ENCODE measurements at places on chromosomes 1 and 21.

GRCh38 chr1:117147856-117148588 is 26.5 kb upstream of the TRIM45 start:
- no peak for DNase-seq

DNA sequence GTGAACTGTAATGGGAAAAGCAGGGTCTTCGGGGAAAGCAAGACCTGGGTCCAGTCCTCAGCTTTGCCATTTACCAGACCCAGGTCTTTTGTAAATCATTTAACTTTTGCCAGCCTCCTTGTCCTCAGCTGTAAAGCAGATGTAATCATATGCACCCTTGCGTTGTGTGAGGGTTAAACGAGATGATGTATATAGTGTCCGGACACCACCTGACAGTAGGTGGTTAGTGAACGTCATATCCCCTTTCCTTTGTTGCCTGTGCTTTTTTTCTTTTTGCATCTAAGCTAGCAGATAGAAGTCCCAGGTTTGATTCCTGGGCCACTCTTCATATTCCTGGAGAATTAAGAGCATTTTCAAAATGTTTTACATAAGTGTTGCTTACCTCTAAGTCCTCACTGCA is 28.5 kb downstream of the IL12RB2 start:
- DNase-seq, result no peak

DNA sequence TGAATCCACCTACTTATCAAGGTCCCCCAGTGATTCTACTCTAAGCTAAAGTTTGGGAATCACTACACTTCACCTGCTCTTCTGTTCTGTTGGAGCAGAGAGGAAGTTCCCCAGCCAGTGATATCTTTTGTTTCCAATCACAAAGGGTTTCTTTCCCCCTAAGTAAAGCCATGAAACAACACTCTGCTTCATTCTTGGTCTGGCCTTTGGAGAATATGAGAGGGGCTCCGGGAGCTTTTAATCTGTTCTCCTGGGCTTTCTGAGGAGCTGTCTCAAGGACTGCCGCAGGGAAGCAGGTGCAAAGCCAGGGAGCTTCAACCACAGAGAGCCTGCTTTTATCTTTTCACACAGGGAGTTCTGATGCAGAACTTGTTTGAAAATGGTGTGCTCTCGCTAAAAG is 10.1 kb upstream of the SLAMF9 start:
- no peak for DNase-seq

- DNase-seq, result no peak
Observed at GRCh38 chr1:93732514-93732913, 50.9 kb upstream of the BCAR3 start.

GRCh38 chr1:209707308-209707707 is 2.7 kb downstream of the HSD11B1 start:
- DNase-seq, result no peak

GRCh38 chr1:212760126-212760823 is 31.3 kb downstream of the NSL1 start:
- peak; percentile 20 for DNase-seq

DNA sequence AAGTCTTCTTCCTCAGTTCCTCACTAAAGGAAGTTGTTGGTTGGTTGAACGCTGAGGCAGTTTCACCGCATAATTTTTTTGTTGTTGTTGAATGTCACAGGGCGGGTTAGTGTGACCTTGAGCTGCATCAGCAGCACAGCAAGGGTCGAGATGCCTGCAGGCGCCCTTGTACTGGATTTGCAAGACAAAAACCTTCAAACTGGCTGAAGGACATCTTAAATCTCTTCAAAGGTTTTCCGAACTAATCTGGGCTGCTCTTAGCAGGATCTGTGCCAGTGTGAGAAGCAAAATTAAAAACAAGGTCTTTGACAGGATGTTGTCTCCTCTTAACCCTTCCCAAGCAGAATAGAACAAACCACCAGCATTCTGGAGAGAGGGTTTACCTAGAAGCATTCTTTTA is 59.4 kb downstream of the NRIP1 start:
- peak; percentile 25 for DNase-seq

- DNase-seq, result peak; percentile 50
Observed at GRCh38 chr1:182684116-182684828, at the start of gene RGS8. Gene RGS8, minus strand, starts transcription at chr1:182684587. Its CDS starts 14,938 bp downstream, at chr1:182669649.

DNA sequence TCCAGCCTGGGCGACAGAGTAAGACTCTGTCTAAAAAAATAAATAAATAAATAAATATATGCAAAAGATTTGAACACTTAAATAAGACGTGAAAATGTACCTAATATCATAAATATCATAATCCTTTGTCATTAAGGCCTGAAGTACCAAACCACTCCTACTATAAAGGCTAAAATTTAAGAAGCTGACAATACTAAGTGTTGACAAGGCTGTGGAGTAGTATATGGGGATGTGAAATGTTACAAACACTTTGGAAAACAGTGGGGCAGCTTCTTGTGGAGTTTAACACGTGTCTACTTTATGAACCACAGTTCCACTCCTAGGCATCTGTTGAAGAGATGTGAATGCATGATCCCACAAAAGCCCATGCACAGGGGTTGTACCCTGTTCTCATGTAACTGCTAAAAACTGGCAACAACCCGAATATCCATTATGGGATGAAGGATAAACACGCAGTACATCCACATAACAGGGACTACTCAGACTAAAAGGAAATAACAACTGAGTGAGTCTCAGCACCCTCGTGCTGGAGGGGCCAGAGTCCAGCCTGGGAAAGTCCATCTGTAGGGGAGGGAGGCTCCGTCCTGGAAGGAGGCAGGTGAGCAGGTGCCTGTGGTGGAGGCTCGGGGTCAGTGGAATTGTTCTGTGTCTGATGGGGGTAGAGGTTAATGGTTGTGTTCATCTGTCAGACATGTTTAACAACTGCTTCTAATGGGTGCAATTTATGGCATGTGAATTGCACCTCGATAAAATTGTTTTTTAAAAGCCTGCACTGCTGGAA is 6.7 kb upstream of the SLC19A1 start:
- DNase-seq, result no peak

- DNase-seq, result no peak
Observed at GRCh38 chr1:89206373-89206772, 7.6 kb upstream of the GBP4 start.

DNA sequence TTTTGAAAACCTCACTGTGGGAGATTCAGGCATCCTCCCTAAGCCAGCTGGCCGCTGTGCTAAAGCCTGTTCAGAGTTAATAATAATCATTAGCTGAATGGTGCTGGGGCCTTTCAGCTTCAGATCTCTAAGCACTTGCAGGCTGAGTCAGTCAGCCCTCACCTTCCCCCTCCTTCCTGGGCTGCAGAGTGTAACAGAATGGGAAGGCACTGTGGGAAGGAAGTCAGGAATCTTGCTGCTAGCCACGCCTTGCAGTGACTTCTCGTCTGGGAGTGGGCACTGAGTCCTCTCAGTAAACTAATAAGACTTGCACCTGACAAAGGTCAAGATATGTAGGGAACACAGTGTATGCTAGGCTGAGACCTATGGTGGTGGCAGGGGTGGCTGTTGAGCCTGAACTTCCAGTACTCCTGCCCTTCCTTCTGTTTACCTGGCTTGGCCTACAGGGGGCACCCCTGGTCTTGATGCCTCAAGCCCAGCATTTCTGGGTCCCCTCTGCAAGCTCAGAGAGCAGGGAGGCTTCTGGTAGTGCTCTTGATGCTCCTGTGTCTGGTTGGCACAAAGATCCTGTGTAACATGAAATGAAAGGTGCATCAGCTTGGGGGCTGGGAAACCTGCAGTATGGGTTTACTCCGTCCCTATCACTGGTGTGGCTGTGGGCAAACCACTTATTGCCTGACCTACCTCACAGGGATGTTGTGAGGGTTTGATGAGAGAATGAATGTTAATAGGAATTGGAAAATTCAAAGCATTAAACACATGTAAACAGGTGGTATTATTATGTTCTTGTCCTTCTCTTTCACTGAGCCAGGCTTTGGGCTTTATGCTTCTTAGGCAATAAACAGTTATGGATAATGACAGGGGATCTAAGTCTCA is 6.0 kb downstream of the CYB561D1 start:
- DNase-seq, result peak; percentile 49

- DNase-seq, result no peak
Observed at GRCh38 chr1:42210421-42211133, 46.0 kb upstream of the GUCA2A start.

- DNase-seq, result no peak
Observed at GRCh38 chr1:40785446-40785845, 1.9 kb downstream of the KCNQ4 start.

- no peak for DNase-seq
Observed at GRCh38 chr21:42395905-42396651, at the start of gene TMPRSS3. Gene TMPRSS3, minus strand, starts transcription at chr21:42396052. Its CDS starts 635 bp downstream, at chr21:42395417.

- DNase-seq, result no peak
Observed at GRCh38 chr1:201213926-201214325, 23.3 kb downstream of the IGFN1 start.

DNA sequence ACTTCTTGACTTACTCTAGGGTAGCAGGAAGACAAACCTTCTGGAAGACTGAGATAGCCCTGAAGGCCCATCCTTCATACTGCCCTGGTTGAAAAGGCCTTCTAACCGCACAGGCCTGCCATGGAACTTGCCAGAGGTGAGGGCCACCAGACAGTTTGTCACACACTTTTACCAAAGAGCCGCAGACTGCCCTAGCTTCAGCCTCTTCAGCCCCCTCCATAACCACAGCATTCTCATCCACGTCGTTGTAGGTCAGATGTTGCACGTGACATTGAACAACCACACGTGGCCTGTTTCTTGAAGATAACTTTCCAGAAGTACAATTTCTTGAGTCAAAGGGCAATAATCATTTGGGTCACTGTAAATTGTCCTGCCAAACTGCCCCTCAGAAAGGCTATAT is 18.9 kb downstream of the ZNF362 start:
- DNase-seq, result no peak

GRCh38 chr1:168725831-168726230 is 3.2 kb downstream of the DPT start:
- DNase-seq, result no peak

DNA sequence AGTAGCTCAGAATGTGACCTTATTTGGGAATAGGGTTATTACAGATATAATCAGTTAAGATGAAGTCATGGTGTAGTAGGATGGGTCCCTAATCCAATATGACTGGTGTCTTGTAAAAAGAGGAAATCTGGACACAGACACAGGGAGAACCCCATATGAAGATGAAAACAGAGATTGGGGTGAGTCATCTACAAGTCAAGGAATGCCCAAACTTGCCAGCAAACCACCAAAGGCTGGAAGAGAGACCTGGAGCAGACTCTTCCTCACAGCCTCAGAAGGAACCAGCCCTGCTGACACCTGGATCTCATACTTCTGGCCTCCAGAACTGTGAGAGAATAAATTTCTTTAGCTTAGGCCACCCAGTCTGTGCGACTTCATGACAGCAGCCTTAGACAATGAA is 29.9 kb downstream of the KRTAP19-8 start:
- no peak for DNase-seq

GRCh38 chr1:144551107-144551542 is 41.6 kb upstream of the PPIAL4F start:
- no peak for DNase-seq

GRCh38 chr1:156052862-156053767 is 483 bp downstream of the UBQLN4 start:
- DNase-seq, result peak; percentile 88

GRCh38 chr1:100612540-100612939 is 74.6 kb downstream of the GPR88 start:
- DNase-seq, result no peak

DNA sequence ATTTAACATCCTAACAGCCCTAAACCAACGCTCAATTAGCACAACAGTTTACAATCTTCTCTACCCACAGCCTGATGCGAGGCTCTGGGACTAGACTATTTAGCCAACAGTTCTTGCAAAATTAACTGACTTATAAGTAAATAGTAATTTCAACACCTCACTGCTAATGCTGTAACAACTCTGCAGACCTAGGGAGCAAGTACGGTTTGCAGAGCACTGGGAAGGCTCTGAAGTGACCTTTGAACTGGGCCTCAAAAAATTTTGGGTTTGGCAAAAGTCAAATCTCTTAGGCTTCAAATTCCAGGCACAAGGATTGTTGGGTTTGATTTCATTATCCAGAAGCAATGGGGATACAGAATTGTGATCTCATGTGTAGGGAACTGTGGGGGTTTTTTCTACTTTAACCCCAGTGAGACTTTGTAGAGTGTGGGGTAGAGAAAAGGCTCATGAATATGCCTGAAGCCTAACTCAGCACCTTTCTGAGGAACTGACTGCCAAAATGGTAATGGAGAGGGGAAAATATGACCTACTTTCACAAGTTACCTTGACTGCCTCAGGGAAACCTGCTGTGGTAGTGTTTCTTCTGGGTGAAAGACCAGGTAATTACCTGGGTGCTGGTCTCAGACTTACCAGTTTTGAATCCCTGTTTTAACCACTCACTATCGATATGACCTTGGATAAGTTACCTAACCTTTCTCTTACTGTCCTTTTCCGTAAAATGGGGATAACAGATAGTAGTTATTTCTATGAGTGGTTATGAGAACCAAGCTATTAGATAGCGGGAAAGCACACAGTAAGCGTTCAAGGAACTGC is 889 bp upstream of the TXLNA start:
- DNase-seq, result no peak

- DNase-seq, result peak; percentile 65
Observed at GRCh38 chr1:168613691-168614231, 37.4 kb downstream of the XCL1 start.

GRCh38 chr21:42538479-42539275 is 25.0 kb downstream of the SLC37A1 start:
- DNase-seq, result no peak

DNA sequence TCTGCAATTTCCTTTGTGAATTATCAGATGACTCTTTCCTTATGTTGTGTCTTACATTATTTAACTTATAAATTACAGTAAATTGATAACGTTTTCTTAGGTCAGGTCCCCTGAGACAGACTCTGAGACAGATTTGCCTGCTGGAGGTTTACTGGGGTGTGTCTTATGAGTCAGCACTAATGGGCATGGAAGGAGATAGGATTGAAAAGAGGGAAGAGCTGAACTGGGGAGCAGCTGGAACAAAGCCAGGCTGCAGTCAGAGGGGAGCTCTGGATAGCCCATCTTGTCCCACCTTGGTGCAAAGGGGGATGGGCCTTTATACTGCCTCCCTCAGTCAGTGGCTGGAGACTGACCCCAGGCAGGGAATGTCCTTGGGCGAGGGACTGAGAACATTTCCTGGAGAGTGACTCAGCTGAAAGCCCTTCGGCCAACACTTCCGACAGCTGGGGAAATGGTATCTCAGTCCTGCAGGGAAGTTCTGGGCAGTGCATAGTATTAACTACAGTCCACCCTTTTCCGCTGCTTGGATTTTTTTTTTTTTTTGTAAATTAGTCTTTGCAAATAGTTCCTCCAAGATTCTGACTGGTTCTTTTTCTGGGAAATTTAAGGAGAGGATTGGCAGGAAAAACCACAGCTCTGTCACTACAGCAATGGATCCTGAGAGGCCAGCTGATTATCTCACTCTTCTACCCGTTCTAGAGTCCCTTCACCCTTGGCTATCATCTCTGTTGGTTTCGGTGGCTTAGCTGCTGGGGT is 39.1 kb upstream of the CDC42BPA start:
- DNase-seq, result peak; percentile 20

- no peak for DNase-seq
Observed at GRCh38 chr1:55413286-55413685, 198.1 kb upstream of the USP24 start.

GRCh38 chr1:212686591-212686990 is 13.0 kb downstream of the BATF3 start:
- DNase-seq, result no peak

GRCh38 chr1:177571485-177572076 is 398.3 kb downstream of the SEC16B start:
- DNase-seq, result no peak

All from glutamatergic neuron (in vitro differentiated cells).